ENCODE measurements at places on chromosomes 3 and 15.

DNA sequence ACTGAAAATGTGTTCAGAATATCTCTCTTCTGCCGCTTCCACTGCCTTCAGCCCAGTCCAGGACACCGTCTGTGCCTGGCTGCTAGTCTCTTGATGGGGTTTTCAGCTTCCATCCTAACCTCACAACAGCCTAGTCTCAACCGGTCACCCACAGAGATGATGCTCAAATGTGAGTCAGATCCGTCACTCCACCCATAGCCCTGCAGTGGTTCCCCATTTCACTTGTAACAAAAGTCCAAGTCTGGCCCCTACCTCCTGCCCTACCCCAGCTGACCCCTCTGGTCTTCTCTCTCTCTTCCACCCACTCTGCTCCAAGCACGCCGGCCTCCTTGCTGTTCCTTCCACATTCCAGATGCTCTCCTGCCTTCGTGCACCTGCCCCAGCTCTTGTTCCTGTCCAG, 68.1 kb downstream of the PPARG start:
- DNase-seq, result no peak

- no peak for DNase-seq
Measured at GRCh38 chr15:35477312-35478262, 68.4 kb downstream of the DPH6 start.

- DNase-seq, result no peak
Measured at GRCh38 chr15:77892335-77892734, 185.2 kb downstream of the TBC1D2B start.

DNA sequence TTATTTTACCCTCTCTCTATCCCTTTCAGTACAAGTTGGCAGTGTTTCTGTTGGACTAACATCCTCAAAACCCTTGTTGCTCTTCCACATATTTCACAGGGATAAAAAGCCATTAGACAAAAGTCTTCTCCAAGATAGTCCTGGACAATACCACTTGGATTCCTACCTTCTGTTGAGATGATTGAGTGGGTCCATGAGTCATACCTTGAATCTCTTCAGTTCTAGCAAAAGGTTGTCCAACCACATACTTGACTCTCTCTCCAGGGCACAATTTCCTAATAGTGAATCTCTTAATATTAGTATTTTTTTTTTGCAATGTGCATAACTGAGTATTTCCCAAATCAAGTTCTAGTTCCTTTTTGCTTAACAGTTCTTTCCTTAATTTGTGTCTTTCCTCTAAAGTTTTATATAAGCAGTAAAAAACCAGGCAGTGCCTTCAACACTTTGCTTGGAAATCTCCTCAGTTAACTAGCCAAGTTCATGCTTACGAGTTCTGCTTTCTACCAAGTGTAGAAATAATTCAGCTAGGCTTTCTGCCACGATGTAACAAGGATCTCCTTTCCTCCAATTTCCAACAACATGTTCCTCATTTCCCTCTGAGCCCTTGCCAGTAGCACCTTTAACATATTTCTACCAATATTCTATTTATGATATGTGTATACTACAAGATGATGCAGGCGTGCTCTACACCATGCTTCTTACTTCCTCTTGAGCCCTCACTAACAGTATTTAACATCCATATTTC, 68.3 kb upstream of the NEO1 start:
- no peak for DNase-seq

- DNase-seq, result no peak
Measured at GRCh38 chr3:130737622-130738021, 9.0 kb downstream of the PIK3R4 start.

DNA sequence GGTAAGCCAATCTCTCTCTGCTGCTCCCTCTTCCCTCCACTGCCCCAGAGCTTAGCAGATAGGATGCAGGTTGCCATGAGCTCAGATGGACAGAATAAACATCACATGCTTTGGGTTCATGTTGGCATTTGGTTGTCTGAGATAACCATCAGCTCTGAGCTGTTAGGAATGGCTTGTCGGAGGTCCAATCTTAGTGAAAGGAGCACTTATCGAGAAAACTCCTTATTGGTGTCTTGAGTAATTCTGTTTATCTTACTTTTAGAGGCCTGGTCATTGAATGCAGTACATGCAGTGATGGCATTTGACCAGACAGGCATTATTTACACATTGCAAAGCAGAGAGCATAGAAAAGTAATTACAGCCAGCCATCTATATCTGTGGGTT, 99.7 kb downstream of the CEMIP start:
- DNase-seq, result no peak

GRCh38 chr3:58544541-58544940, 7.6 kb upstream of the ACOX2 start:
- no peak for DNase-seq

DNA sequence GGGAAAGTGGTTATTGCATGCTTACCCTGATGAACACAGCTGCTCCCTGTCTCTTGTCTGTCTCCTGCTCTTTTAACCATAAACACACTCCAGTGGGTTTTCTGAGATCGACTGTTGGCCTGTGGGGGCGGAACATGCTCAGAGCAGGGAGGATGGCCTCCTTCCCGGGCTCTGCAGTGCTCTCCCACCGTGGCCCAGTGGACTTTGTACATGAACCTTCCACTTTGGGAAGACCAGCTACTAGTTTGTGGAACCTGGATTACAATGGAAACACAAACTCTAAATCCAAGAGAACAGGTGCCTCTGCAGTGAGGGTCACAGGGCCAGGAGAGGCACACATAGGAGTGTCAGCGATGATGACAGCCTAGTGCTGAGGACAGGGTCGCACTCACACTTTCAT, 56.5 kb downstream of the KLF13 start:
- DNase-seq, result no peak

DNA sequence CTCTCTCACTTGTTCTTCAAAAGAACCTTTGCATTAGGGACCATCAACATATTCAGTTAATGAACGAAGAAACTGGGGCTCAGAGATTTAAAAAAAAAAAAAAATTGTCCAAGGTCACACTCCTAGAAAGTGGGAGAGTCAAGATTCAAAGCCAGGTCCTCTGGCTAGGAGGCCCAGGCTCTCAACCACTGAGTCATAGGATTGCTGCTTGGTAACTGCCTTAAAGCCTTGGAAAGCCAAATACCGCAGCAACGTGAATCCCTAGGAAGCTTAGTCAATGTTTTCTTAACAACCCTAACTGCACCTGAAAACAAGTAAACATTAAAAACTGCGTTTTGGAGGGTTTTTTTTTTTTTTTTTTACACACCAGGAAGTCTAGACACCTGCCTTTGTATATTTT, 156.8 kb downstream of the WNT5A start:
- DNase-seq, result peak; percentile 100

DNA sequence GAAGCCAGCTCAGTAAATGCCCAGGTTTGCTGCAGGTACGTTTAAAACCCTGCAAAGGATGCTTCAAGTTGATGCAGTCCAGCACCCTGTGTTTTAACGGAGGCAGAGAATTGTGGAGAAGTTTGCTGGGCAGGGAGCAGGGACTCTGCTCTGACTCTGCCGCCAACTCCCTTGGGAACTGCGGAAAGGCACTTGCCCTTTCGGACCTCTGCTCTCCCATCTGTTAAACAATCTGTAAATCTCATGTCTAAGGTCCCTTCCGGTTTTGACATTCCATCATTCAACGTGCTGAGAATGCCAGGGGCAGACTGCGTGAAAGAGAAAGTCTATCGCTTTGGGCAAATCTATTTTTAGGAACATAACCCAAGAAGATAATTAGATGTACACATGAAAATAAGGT, 184.5 kb downstream of the OPA1 start:
- DNase-seq, result peak; percentile 57

DNA sequence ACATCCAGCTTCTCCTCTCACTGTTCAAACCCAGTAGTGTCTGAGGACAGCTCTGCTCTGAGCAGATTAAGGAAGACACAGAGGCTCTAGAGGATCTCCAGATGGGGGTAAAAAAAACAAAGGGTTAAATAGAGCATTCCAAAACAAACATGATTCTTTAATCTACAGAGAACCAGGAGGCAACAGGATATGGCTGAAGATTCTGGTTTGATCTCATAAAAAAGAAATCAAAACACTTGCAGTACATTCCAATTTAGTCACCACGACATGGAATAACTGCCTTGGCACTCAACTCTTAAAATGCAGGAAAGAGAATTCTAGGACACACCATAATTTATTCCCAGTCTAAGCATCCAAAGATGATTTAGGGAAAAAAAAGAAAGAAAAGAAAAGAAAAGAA, 32.0 kb downstream of the TM4SF4 start:
- DNase-seq, result no peak

GRCh38 chr15:43007551-43007950, 87.0 kb upstream of the TTBK2 start:
- no peak for DNase-seq

DNA sequence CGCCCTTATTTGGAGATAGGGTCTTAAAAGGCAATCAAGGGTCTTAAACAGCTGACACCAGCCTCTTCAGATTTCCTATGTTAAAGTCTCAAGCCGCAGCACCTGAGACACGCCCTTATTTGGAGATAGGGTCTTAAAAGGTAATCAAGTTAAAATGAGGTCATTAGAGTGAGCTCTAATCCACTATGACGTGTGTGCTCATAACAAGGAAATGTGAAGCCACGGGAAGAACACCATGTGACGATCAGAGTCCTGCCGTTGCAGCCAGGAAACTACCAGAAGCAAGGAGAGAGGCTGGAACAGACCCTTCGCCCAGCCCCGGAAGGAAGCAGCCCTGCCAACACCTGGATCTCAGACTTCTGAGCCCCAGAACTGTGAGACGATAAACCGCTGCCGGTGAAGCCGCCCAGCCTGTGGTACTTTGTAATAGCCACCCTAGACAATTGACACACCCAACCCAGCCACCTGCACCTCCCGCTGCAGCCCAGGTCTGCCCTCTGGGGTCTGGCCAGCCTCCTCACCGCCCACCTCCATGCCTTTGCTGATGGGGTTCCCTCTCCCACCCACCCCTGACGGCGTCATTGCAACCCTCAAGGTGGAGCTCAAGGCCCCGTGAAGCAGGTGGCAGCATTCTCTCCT, 137.9 kb downstream of the MEGF11 start:
- no peak for DNase-seq

GRCh38 chr3:129690963-129691362, 84.5 kb upstream of the PLXND1 start:
- no peak for DNase-seq

DNA sequence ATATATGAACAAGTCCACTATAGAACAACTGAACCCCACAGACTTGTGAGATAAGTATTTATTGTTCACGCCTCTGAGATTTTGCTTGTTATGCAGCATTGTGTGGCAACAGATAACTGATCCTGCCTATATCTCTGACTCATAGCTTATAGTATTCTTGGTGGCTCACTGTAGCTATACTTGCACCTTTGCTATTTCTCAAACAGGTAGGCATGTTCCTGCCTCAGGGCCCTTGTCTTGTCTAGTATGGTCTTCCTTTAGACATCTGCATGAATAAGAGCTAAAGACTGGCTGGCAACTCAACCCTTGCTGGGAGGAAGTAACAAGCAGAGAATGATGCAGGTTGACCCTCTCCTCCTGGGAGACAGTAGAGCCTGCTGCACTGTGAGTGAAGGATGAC, 256.1 kb downstream of the CHST2 start:
- DNase-seq, result no peak

- DNase-seq, result peak; percentile 28
Measured at GRCh38 chr15:34001536-34001935, 33.2 kb downstream of the CHRM5 start.

DNA sequence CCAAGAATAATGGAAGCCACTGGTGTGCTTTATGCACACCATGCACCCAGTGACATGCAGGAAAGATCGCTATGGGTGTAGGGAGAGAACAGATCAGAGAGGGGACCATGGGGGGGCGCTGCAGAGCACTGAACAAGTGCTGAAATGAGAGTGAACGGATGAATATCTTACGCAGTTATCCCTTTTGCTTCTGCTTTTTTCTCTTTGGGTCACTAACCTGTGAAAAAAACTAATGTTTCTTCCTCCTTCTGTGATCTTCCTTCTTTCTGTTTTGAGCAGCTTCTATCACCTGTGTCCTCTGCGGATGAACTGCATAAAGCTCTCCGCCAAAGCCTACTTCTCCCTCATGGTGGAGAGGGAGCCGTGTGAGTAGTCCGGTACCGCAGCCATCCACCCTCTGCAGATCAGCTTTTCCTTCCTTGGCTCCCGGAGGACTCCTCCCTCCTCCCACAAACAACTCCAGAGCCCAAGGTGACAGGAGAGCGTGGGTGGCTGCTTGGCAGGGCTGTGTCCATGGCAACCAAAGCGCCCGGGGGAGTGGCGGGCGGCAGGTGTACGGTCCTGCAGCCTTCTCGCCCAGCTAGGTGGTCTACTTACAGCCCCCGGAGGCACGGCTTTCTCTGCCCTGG, 106.2 kb downstream of the DGKG start:
- DNase-seq, result peak; percentile 33

DNA sequence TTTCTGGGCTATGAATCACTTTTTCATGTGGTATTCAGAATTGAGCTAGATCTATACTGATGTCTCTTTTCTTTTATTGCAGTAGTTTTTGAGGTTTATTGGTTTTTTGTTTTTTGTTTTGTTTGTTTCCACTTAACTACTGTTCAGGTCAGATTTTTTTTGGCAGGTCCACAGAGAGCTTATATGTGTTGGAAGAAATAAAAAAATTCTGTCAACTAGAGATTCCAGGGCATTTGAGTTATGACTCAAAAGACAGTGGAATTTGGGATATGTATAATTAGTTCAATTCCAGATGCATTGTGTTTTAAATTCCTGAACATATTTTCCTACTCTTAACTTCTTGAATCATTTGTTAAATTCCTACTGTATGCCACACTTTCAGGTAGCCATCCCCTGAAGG, 727.2 kb downstream of the SI start:
- DNase-seq, result peak; percentile 1

DNA sequence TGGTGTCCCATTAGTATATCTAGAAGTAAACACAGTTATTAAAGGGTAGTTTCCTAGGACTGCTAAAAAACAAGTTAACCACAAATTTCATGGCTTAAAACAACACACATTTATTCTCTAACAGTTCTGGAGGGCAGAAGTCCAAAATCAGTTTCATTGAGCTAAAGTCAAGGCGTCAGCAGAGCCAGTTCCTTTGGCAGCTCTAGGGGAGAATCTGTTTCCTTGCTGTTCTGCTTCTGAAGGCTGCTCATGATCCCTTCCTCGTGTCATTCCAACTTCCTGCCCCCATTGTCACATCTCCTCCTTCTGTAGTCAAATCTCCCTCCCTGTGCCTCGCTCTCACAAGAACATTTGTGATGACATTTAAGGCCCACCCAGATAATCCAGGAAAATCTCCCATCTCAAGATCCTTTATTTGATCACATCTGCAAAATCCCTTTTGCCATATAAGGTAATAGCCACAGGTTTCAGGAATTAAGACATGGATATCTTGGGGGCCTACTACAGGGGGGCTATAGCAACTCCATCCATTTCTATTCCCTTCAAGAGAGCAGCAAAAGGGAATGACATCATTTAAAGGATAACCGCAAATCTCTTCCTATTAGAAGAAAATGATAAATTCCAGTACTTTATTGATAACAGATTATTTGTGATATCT, 50.1 kb downstream of the GPR176 start:
- no peak for DNase-seq

Measured in renal cortical epithelial cell (primary cell).